ENCODE measurements at places on chromosomes 2 and 18.

DNA sequence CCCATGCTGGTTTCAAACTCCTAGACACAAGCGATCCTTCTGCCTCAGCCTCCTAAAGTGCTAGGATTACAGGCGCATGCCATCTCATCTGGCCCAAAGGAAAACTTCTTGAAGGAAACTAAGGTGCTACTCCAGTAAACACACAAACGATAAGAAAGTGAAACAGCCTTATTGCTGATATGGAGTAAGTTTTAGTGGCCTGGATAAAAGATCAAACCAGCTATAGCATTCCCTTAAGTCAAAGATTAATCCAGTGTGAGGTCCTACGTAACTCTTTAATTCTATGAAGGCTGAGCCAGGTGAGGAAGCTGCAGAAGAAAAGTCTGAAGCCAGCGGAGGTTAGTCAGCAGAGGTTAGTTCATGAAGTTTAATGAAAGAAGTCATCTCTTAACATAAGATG, 40.8 kb upstream of the POTEE start:
- no peak for DNase-seq

DNA sequence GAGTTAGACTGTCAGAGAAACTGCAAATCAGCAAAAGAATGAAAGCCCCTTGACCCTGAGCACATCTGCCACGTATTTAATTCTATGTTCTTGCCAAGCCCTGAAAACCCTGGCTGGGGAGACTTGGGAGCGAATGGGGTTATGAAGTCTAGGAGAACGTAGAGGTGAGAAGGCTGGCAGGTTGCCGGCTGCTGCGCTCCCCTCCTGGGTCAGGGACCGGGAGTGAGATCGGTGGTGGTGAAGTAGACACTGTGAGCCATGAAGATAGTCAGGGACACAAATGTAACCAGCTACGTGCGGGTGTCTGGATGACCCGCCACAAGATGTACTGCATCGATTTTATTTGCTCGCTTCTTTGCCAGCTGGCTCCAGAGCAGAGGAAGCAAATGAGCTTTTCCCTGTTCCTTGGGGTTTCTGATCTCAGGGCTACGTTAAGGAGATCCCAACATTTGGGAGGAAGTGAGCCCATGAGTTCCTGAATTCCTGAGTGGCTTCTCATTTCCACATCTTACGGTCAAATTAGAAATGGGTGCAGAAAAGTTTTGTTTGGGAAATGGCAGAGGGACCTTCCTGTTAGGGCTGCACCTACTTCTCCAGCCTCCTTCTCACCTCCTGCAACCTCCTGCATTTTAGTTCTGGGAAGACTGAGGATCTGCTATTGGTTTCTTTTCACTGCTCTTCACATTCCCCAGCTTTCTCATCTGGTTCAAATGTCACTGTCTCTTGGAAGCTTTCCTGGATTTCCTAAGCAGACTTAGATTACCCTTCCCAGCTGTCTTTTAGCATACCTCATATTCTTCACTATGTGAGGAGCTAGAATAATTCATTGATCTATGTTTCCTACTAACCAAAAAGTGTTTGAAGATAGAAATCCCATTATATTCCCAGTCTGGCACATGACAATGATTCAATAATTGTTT, 360.6 kb downstream of the ZNF521 start:
- DNase-seq = no peak

- no peak for DNase-seq
Measured at GRCh38 chr2:118750959-118751565, 96.4 kb downstream of the EN1 start.

DNA sequence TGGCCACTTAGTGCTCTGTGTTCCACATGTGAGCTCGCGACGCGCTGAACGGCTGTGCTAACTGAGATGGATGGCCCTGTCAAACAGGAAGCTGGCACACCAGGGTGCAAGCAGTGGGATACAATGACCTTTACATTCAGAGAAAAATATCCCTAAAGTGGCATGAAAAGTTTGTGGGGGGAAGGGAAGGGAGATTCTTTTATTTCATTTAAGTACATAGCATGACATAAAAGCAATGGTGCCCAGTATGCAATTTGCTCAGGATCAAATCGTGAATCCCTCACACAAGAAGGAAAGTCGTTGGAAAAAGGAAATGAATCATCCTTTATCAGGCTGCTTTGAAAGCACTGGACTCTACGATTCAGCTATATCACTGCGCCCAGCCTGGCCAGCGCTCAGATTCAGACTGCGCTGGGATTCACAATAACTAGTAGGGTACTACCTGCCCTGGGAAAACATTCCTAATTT, 26.0 kb downstream of the SATB2 start:
- no peak for DNase-seq

DNA sequence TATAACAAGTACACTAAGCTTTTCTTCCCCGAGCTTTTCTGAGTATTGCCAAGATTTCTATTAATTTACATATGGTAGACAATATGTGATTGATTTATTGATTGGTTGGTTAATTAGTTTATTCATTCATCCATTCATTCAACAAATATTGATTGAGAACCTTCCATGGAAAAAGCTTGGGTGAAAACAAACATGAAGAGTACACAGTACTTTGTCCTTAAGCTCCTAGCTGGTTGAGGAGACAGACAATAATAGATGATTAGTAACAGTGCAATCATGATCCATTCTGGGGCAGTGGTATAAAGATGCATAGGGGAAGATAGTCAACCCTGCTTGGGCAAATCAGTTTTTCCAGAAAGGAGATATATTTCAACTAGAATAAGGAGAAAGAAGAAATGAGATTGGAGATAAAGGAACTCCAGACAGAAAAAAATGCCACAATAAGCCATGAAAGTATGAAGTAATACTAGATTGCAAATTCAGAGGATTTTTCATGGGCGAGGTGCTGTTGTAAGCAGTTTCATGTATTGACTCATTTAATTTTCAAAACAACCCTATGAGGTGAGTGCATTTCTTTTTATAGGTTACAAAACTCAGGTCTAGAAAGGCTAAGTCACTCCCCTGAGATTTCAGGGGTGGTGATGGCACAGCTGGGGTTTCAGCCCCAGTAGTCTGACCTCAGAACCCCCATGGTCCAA, 129.5 kb downstream of the RND3 start:
- DNase-seq = no peak

GRCh38 chr2:67201521-67201920, 195.6 kb upstream of the ETAA1 start:
- DNase-seq = no peak

DNA sequence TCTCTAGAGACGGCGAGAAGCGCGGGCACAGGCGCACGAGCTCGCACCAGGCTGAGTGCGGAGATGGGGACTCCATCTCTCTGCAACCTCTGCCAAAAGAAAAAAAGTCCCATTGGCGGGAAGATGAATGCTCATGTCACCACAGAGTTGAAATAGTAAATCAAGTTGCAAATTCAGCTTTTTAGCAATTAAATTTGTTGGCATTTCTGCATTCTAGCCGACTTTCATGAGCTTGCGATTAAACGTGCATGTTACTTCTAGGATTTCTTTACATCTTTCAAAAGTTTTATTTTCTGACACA, 588 bp downstream of the CHAC2 start:
- DNase-seq = no peak

- DNase-seq = no peak
Measured at GRCh38 chr18:408367-408766, 92.1 kb downstream of the COLEC12 start.

- no peak for DNase-seq
Measured at GRCh38 chr2:235544689-235544969, 50.8 kb downstream of the AGAP1 start.

- DNase-seq = no peak
Measured at GRCh38 chr2:40653829-40654228, 201.9 kb upstream of the SLC8A1 start.

DNA sequence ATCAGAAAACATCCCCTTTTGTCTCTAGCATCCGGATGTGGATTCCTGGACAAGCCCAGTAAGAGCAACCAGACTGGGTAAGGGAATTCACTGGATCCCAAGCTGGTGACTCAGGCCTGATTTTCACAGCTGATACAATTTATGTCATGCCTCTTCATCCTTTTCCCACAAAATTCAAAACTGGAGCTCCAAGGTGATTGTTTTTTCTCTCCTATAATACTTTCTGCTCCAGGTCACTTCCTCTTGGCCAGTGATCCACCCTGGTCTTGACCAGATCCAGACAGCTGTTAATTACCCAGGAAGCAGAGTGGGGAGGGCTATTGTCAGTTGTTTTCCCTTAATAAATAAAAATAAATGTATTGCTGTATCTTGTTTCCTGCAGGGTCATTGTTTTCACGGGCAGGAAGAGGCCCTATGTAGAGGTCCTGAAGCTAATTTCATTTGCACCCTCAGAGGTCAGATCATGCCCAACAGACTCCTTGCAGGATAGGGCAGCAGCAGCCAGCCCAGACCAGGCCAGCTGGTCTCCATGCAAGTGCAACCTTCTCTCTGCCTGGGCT, 57.6 kb downstream of the EVA1A start:
- DNase-seq = no peak

GRCh38 chr2:225120186-225120585, 77.9 kb upstream of the DOCK10 start:
- no peak for DNase-seq

- DNase-seq = no peak
Measured at GRCh38 chr2:101597347-101597944, 100.1 kb upstream of the MAP4K4 start.

DNA sequence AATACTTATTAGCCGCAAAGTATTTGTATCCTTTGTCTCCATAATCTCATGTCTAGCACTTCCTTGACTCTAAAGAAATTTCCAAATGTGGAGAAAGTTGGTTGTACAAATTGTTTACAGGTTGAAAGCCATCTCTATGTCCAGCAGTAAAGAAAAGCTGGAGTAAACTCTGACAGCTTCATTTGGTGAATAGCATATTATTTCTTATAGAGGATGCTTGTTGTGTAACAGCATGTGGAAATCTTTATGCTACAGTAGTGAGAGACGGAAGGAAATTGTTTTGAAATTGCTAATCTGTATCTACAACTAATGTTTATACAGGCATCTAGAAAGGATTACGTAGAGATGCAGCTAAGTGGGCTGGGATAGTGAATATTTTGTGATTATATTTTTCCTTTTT, 78.5 kb downstream of the UGGT1 start:
- DNase-seq = no peak

GRCh38 chr2:47888581-47889280, 17.6 kb downstream of the FBXO11 start:
- DNase-seq = no peak

DNA sequence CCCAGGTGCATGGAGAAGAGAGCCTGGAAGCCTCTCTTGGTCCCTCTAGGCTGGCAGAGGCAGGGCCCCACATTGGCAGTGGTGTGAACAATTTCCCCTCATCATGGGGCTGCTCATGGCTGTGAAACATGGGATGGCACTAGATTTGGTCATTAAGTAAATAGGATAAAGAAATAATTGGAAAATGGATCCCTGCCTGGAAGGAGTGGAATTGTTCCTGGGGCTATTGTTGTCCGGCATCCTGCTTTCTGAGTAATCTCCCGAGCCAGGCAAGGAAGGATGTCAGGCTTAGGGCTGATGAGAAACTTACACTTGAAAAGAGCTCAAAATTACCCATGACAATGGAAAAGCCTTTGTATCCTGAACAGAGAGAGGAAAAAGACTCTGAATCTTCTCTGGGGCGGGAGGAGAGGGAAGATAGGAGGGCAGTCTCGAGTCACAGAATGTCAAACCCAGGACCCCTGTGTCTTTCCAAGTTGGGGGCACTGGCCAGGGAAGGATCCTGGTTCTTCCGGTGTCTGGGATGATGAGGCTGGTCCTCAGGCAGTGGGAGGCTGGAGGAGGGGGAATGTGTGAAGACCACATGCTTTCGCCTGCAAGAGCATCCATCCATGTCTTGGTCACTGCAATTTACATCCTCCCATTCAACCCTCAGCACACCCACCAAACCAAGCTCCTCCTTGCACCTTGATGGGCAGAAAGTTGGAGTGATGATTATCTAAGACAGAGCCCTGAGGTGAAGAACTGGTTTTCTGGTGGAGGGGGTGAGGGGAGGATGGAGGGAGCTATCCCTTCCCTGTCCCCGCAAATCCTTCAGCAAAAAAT, 27.1 kb upstream of the STEAP3 start:
- DNase-seq = no peak

GRCh38 chr18:32577561-32577960, 106.9 kb upstream of the GAREM1 start:
- DNase-seq = no peak

- DNase-seq = no peak
Measured at GRCh38 chr2:198411936-198412335, 607.5 kb downstream of the PLCL1 start.

DNA sequence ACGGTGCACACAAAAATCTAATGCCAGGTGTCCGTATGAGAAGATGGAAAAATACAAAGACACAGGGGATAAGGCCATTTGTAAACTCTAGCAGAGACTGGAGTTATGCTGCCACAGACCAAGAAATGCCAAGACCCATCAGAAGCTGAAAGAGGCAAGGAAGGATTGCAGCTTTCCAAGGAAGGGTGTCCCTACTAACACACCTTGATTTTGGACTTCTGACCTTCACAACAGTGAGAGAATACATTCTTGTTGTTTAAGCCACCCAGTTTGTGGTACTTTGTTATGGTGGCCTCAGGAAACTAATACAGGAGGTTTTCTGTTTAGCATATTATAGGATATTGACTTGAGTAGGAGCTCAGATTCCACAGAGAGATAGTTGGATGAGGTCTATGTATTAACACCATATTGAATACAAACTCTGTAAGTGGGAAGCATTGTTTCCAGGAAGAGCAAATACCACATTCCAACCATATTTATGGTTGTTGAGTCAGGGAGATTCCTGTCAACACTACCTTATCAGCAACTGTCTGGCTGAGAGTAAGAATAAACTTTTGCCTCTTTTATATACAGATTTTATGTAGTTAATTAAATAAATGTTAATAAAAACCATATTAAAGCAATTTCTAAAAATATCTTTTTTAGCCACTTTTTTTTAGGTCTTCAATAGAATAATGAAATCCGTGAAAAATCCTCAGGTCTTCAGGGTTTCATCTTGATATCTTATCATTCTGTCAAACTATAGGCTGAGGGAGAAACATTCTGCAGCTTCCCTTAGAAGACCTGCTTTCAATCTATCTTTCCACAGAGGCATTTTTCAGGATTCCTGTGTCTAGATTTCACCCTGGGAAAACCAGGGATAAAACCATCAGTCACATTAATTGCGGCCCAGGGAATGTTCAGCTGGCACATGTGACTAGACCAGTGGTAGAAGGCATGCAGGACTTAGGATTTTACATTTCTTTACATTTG, 35.4 kb upstream of the HNMT start:
- no peak for DNase-seq

DNA sequence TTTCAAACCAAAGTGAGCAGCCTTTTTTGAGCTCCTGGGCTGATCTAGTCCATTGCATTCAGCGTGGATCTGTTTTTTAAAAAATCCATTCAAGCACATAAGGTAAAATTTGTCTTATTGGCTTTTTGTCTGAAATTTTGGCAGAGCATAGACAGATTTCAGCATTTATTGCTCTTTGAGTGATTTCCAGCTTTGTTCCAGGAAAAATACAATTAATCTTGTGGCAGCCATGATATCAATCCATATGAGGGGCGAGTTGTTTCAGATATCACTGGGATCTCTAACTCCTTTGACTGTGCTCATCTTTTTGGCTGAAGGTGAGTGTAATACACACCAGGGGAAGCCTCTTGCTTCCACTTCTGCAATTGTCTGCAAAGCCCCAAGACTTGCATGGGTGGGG, 523.9 kb downstream of the SLC4A3 start:
- no peak for DNase-seq
